ENCODE measurements at places on chromosomes 1 and 21.

DNA sequence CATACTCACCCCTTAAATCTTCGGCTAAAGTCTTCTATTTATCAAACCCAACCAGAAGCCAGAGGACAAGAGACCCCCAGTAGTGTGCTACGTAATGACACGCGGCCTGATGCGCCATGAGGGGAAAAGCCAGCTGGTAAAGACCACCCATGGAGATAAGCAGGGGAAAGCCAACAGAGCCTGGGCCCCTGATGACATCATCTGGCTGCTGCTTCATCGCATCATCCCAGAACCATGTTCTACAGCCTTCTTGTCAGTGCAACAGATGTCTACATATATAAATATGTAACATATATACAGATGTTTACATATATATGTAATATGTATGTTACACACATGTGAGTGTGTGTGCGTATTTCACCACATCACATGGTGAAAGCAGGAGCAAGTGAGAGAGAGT, 81.7 kb upstream of the VANGL1 start:
- no peak for DNase-seq

GRCh38 chr1:117308311-117308916, 58.8 kb upstream of the MAN1A2 start:
- no peak for DNase-seq

- no peak for DNase-seq
Observed at GRCh38 chr1:85245891-85246290, 13.6 kb downstream of the C1orf52 start.

GRCh38 chr21:17901458-17902079, 82.4 kb upstream of the C21orf91 start:
- DNase-seq = no peak

DNA sequence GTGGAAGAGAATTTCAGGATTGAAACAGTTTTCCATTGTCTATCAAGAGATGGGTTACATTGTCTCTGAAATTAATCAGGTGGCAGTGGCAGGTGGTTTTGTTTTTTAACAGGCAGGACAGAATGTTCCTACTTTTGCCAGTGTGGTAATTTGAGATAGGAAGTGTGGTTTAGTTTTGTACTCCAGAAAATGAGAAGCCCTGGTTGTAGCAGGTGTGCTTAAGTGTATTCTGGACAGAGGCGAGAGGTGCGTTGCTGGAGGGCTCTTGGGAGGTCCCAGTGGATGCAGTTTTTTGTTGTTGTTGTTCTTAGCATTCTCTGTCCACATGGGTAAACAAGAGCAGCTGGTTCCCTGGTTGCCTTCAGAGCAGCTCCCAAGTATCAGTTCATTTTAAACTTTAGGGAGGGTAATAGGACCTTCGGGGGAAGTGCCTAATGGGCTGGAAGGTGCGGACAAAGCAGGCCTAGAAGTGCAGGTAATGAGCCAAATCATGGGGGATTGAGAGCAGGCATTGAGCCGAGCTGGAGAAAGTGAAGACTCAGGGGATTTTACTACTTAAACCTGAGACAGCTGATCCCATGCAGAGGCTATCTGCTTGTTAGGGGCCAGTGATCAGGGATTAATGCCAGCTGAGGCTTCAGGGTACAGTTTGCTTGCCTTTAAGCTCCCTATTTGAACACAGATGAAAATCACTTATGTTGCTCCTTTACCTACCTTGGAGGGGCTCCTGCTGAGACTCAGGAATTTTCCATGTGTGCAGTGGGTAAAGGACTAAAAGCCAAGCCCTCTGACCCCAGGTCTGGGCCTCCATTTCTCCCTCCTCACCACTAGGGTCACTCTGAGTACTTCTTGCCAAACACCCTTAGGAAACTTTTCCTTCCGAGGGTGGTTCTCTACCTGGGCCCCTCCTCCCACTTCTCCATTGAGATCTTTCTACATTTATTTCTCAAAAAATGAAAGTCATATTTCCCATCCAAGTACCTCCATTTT, 6.1 kb downstream of the PFKFB2 start:
- DNase-seq = no peak

DNA sequence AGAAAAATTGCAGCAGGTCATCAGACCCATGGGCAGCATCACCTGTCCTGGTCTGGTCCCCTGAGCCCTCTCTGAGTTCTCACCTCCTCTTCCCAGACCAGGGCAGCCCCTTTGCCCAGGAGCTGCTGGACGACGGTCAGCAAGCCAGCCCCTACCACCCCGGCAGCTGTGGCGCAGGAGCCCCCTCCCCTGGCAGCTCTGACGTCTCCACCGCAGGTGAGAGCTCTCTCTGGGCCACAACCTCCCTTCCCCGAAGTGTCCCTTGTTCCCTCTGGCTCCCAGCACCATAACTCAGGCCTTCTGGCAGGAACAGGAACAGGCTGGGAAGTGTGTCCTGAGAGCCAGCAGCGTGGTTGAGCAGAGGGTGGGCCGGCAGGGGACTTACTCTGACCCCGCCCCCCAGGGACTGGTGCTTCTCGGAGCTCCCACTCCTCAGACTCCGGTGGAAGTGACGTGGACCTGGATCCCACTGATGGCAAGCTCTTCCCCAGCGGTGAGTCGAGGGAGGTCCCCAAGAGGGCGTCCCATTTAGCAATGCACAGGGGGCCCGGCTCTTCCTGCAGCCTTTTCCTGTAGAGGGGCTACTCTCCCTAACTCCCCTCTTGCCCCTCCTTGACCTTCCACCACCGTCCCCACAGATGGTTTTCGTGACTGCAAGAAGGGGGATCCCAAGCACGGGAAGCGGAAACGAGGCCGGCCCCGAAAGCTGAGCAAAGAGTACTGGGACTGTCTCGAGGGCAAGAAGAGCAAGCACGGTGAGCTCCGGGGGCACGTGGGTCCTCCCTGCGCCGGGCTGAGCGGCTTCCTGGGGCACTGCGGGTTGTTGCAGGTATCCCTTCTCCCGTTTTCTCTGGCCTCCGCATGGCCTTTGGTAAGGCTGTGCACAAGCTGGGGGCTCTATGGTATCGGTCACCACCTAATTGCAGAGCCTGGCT, 2.4 kb downstream of the ELF3 start:
- no peak for DNase-seq

DNA sequence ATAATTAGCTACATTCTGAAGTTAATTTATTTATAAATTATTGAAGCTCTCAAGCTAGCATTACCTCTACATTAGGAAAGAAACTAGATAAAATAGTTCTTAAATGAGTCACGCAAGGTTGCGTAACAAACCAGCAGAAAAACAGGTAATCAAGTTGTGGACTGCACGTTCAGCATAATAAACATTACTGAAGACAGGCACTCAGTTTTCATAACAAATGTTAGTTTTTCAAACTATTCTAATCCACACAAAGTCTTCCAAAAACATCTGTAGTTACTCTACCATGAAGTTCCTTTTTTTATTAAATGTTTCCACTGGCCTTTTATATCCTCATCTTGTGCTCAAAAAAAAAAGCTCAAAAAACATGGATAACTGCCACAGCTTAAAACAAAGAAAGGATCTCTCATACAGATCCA, 1.3 kb downstream of the TOR1AIP2 start:
- DNase-seq = no peak

DNA sequence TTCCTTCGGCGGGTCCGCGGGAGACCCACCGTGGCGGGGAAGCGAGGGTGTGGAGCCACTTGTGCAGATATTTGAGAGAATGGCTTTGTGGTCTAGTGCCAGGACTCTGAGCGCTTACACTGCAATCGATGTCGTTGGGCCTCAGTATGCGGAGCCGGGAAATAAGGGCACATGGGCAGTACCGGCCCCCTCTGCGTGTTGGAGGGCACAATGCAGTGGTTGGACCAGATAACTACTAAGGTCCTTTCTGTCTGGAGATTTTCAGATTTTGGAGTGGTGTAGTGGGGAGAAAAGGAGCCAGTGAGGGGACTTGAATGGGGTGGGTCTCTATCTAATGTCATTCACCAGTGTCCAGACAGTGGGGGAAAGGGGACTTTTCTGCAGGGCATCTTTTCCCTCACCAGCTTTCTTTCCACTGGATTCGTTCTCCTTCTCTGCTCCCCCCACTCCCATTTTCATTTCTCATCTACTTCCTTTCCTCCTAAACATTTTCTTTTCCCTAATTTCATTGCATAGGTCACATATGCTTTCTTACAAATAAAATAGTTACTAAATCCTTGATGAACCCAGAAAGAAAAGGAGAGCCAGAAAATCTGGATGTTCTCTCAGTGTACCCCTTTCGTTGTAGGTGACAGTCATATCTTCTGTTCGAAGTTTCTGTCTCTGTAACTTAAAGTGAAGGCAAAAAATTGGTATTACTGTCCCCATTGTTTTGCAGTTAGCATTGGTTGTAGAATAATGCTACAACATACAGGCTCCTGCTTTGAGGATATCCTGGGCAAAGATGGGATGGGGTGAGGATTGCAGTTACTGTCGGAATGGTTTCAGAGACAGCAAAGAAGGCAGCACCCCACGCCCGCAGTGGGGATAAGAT, 1.4 kb downstream of the ATF3 start:
- DNase-seq = no peak
